ENCODE measurements at places on chromosomes 4 and X. TPM values are rescaled to one million over a fixed set of nuclear protein-coding genes. Genes with fewer than 3 reads are reported as not detected.

GRCh38 chrX:9466736-9467135, 1.9 kb downstream of the TBL1X start:
- DNase-seq = no peak

- no peak for DNase-seq
Measured at GRCh38 chr4:7395645-7396044, 39.1 kb downstream of the PSAPL1 start.

- DNase-seq = no peak
Measured at GRCh38 chr4:39706334-39706733, 8.4 kb downstream of the UBE2K start.

GRCh38 chr4:54783402-54784110, 125.8 kb downstream of the KIT start:
- no peak for DNase-seq

- DNase-seq = no peak
Measured at GRCh38 chr4:163269869-163270268, 62.5 kb downstream of the NPY1R start.

GRCh38 chrX:71603618-71604017, 14.7 kb downstream of the CXCR3 start:
- DNase-seq = no peak

DNA sequence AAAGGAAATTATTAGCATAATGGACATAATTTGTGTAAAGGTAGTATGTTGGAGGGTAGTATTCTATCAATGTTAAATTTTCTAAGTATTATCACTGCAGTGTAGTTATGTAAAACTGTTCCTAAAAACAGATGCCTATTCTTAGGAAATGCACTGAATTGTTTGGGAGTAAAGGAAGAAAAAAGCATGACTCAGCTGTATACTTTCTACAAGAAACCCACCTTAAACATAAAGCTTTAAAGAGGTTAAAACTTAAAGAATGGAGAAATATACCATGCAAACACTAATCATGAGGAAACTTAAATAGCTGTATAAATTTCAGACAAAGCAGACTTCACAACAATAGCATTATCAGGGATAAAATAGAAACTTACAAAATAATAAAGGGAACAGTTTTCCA, 292.9 kb downstream of the ANTXR2 start:
- DNase-seq = no peak

GRCh38 chr4:185424905-185425646, 688 bp downstream of the UFSP2 start:
- no peak for DNase-seq

DNA sequence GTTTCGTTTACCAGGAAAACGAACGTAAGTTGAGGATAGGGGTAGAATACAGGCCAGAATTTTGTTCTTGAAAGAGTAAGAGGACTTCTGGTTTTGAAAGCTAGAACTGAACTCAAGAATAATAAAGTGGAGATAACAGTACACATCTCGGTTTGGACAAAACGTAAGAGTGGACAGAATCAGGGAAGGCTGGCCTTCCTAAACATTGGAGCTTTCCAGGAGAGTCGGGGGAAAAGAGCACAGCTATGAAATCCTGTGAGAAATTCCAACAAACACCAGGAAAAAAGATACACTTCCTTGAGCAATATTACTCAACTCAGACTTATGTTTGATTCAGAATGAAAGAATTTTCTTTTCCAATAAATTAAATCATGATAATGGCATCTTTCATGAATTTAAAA, 1.2 kb downstream of the CTSO start:
- DNase-seq = no peak

DNA sequence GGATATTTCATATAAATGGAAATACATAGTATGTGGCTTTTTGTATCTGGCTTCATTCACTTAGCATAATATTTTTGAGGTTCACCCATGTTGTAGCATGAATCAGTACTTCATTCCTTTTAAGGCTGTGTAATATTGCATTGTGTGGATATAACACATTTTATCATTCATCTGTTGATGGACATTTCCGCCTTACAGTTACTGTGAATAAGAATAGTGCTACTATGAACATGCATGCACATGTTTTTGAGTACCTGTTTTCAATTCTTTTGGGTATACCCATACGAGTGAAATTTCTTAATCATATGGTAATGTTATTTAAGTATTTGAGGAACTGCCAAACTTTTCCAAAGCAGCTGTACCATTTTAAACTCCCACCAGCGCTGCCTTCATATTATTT, 539.6 kb upstream of the DIPK2B start:
- DNase-seq = no peak

DNA sequence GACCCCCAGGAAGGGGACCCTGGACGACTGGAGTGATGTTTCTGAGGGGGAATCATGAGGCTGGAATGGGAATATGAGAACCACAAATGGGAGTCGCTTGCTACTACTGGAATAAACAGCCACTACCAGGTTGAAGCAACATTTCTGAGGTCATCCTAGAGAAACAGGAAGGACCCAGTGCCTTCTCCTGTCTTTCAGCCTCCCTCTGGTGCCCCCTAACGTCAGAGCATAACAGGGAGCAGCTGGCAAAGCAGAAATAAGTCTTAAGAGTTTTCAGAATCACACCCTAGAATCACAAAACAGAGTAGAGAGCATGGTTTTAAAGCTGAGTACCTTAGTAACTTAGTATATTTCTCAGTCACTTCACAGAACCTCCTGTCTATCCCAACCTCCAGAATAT, 347.8 kb upstream of the PITX2 start:
- no peak for DNase-seq

The COX18 gene
- total RNA-seq = 17.8 TPM

DNA sequence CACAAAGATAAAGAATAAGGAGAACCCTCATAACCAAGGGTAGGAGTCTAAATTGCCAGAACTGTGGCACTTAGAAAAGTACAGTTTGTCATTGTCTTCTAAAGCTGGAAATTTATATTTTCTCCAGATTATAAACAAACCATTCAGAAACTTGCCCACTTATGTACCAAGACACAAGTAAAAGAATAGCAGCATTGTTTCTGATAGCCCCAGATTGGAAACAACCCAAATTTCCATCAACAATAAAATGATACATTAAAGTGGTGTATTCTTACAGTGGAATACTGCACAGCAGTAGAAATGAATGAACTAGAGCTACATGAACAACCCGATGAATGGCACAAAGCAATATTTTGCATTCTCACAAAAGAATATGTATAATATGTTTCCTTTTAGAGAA, 63.1 kb upstream of the PDHA1 start:
- no peak for DNase-seq

DNA sequence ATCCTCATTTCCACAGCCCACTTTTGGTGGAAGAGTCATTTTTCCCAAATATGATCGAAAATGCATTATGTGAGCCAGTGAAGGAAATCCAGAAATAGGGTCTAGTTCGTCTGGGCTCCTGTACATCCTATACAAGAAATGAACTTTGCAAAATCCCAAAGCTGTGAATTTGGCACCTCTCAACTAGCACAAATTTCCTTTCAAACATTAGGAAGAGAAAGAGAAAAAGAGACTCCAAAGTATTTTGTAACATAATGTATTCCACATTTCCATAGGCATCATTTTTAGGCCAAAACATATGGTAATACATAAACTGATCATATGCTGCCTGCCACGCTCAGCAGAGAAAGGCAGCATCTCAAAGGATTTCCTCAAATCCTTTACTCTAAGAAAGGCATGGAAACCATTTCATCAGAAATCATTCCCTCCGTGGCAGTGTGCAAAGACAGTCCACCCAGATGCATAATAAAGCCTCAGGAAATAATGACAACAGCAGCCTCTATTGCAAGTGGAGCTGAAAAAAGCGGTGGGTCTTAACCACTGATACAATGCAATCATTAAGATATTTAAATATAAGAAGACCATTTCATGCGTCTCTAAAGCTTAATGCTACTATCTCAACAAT, 56.8 kb downstream of the ANOS1 start:
- DNase-seq = no peak

- DNase-seq = peak; percentile 49
Measured at GRCh38 chrX:119488749-119489148, 20.5 kb downstream of the SLC25A5 start.

DNA sequence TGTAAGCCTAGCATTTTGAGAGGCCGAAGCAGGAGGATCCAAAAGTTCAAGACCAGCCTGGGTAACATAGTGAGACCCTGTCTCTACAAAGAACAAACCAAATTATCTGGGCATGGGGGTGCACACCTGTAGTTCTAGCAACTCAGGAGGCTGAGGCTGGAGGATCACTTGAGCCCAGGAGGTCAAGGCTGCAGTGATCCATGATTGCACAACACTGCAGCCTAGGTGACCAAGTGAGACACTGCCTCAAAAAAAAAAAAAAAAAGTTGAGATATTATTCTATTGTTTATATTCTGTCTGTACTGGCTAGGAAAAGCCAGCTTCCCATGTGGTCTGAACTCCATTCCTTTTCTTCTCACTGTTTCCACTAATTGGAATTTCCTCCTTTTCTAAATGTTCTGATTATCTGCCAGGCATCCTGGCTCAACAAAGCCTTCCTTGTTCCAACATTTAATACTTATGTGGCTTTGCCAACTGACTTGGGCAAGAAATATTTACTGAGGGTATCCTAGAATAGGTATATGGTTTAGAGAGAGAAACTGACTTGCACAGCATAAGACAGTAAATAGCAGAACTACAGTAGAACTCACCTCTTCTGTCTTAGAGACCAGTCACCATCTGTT, 175.2 kb upstream of the ADAMTS3 start:
- DNase-seq = no peak

GRCh38 chrX:18129690-18130089, 91.0 kb downstream of the BEND2 start:
- no peak for DNase-seq

DNA sequence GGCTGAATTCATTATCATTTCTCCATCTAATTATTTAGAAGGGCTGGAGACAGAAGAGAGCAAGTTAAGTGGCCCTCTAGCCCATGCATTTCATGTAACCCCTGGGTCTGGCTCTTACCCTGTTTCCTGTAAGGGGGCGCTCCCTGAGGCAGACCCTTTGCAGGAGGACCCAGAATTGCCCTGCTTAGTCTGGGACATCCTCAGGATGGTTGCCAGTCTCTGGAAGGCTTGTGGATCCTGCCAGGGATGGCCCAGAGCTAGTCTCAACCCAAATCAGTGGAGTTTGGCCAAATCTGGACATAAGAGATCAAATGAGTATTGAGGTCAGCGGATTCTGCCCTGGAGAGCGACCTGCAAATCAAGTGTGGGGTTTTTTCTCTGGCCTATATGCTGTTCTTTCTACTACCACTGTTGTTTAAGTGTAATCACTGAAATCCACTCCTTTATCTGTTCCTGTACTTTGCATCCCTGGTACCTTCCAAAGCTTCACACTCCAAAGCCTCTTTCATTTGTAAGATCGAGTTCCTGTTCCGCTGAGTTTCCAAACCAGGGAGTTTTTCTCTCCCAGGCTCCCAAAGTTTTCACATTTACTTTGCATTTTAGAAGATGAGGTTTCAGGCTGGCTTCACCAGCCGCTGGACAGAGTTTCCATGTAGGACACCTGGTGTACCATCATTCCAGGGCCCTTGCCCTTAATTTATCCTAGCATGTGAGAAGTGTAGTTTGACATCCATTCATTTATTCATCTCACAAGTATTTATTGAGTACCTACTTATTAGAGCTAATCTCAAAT, 6.3 kb downstream of the KLF3 start:
- DNase-seq = no peak

DNA sequence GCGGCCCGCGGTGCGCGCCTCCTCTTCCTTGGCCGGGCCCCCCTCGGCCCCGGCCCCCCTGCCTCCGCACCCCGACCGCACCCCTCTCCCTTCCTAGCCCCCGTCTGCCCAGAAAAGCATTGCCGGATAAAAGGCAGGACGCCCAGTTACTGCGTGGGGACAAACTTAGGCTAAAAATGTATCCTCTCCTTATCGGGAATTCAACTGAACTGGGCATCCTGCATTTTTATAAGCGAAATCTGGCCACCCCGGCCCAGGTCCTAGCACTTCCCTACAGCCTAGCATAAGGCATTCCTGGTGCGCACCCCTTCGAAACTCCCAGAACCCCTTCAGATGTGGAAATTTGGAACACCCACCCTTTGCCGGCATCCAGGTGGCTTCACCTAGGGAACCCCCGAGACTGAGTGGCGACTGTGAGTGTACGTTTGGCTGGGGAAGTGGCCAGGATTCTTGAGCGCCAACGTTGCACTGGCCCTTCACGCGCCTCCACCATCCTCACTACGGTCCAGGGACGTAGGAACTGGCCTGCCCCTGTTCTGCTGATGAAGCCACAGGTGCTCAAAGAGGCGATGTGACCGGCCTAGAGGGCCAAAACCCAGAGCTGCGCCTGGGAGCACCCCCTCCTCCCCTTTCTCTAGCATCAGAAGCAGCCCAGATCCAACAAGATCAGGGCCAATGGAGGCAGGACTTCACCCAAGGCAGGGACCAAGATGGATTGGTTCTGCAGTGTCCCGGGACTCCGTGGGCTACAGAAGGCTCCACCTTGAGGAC, 5.7 kb upstream of the RNF4 start:
- no peak for DNase-seq

The LNX1 gene
- total RNA-seq = 14.0 TPM

The SPANXA1 gene
- not detected for total RNA-seq

- DNase-seq = no peak
Measured at GRCh38 chr4:176579226-176579625, 213.5 kb downstream of the VEGFC start.

The DCHS2 gene
- 5.1 TPM for total RNA-seq

The GAGE12J gene
- not detected for total RNA-seq

DNA sequence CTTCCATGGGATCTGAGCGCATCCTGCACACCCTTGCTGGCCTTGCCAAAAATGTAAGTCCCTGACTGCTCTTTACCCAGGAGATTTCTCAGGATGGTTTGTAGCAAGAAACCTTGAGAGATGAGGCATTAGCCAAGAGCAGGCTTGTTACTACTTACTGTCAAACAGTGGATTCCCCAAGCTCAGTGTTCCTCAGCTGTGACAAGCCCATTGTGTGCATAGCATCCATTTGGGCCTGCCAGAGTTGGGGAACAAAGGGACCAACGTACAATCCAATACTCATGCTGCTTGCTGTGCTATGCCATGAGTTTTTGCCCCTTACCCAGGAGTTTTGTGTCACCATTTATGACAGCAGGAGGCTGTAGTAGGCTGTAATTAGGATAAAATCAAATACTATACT, 267.6 kb downstream of the TENM3 start:
- no peak for DNase-seq

The ESX1 gene
- total RNA-seq = not detected

GRCh38 chr4:85430697-85431096, 44.3 kb upstream of the ARHGAP24 start:
- DNase-seq = no peak

The SPACA5 gene
- total RNA-seq = not detected

The RADX gene
- 2.9 TPM for total RNA-seq

The POF1B gene
- 1.5 TPM for total RNA-seq

The JAKMIP1 gene
- total RNA-seq = not detected

GRCh38 chr4:143728166-143728565, 27.7 kb upstream of the FREM3 start:
- no peak for DNase-seq
